GM20000 (cell line): ENCODE measurements at places on chromosomes 13 and 19.

DNA sequence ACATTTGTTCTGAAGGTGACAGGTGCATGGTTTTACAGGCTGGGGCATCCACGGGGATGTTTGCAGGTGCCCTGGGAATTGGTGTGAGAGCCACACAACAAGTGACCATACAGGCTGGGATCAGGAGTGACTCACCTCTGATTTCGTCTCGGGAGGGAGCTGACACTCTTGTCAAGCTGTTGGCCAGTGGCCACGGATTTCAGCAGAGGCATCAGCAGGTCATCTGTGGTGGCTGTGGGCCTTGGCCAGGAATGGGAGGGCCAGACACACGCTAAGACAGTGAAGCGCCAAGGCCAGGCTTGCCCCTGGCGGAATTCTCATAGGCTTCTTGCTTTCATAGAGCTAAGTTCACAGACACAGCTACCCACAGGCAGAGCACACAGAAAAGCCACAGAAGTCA, 108.6 kb downstream of the HSPH1 start:
- no peak for DNase-seq

DNA sequence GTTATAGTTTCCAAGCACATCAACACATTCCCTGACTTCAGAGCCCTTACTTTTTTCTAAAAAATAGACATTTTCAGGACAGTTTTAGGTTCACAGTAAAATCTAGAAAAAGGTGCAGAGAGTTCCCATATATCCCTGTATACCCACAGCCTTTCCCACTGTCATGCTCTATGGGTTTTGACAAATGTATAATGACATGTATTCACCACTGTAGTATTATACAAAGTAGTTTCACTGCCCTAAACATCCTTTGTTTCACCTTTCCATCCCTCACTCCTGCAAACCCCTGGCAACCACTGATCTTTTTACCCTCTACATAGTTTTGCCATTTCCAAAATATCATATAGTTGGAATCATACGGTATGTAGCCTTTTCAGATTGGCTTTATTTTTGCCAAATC, 15.6 kb downstream of the NAA16 start:
- DNase-seq = no peak

GRCh38 chr19:1418951-1419738, 11.8 kb downstream of the DAZAP1 start:
- no peak for DNase-seq

- no peak for DNase-seq
Measured at GRCh38 chr19:17949956-17950309, 17.0 kb upstream of the KCNN1 start.

- no peak for DNase-seq
Measured at GRCh38 chr13:71338070-71338469, 528.9 kb downstream of the DACH1 start.

DNA sequence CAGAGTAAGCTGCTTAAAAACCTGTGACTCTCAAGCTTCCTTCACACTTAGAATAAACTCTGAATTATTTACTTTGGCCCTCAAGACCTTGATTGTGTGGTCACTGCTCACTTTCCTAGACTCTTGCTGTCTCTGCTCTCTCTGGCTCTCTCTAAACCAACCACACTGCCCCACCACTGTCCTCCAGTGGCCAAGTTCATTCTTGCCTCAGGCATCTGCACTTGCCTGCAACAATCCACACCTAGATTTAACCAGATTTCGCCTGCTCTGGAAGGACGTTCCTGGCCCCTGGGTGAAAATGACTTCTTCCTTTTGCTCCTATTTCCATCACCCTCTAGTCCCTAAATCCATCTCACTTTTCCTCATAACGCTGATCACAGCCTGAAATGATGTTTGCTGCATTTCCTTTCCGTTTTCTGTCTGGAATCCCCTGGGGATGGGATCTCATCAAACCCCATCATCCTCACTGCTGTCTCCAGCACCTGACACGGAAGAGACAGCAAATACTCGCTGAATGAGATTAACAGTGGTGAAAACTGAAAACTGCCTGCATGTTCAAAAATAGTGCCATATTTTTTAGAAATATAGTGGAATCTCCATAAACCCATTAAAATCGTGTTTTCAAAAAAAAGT, 232.6 kb downstream of the UQCRFS1 start:
- DNase-seq = no peak
